ENCODE measurements at places on chromosomes 5 and 9.

DNA sequence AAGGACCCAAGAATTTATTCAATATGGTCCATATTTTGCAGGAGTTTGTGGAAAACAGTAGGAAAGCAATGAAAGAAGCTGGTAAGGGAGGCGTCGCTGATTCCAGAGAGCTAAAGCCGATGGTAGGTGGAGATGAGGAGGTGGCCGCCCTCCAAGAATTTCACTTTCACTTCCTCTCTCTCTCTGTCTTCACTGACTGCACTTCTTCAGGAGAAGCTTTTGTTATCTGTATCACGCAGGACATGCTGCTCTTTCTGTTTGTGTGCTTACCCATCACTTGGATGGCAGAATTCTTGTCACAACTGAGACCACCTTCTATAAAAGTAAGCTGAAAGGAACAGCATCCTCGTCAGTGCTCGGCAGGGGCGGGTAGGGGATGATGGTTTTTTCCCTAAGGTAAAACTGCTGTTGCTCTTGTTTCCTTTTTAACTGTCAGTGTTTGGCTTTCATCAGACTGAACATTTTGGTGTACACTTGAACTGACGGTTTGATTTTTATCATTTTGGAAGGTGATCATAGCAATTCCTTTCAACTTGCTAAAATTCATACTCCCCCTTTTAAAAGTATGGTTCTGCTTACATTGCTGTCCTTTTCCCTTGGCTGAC is 62.4 kb upstream of the FSD1L start:
- H3K27me3 ChIP-seq = no peaks in the 10 kb centered on the region
- H3K4me1 ChIP-seq = no peaks in the 10 kb centered on the region
- no peak overlapping the region for H3K27ac ChIP-seq
- no peaks in the 10 kb centered on the region for H3K36me3 ChIP-seq
- no peak for DNase-seq

DNA sequence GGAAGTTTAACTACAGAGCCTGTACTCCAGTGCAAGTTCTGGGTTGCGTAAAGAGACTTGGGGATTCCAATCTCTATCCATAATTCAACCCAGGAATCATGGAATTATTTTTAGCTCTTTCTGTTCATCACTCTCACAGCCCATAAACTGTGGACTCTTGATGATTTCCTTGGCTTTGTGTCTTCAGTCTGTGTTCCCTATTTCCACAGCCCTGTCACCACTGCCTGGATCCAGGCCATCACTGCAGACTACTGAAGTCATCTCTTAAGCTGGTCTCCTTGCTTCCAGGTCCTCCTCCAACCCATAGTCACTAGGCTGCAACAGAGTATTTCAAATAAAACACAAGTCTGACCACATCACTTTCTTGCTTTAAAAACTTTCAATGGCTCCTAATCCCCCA is 211.7 kb downstream of the PLK2 start:
- H3K4me1 ChIP-seq = no peaks in the 10 kb centered on the region
- no peaks in the 10 kb centered on the region for H3K27me3 ChIP-seq
- no peak overlapping the region for H3K27ac ChIP-seq

GRCh38 chr9:113220467-113221002 is 542 bp downstream of the FKBP15 start:
- H3K27me3 ChIP-seq = no peaks in the 10 kb centered on the region
- H3K4me1 ChIP-seq = peaks cover 4% of the 10 kb centered on the region
- peak overlapping the region; percentile 55 for H3K4me3 ChIP-seq

GRCh38 chr5:53831496-53831895 is 271.1 kb downstream of the NDUFS4 start:
- no peaks in the 10 kb centered on the region for H3K27me3 ChIP-seq
- H3K4me1 ChIP-seq = no peaks in the 10 kb centered on the region
- DNase-seq = no peak
- no peak overlapping the region for H3K27ac ChIP-seq

- no peaks in the 10 kb centered on the region for H3K36me3 ChIP-seq
- no peak overlapping the region for H3K4me3 ChIP-seq
- H3K27ac ChIP-seq = no peak overlapping the region
- H3K27me3 ChIP-seq = no peaks in the 10 kb centered on the region
- DNase-seq = no peak
- no peaks in the 10 kb centered on the region for H3K4me1 ChIP-seq
Observed at GRCh38 chr9:117869287-117869686, 165.1 kb downstream of the TLR4 start.

- H3K4me1 ChIP-seq = peaks cover 7% of the 10 kb centered on the region
- DNase-seq = no peak
- H3K27ac ChIP-seq = no peak overlapping the region
- H3K36me3 ChIP-seq = no peaks in the 10 kb centered on the region
- no peak overlapping the region for H3K4me3 ChIP-seq
Observed at GRCh38 chr9:5531101-5531882, 21.0 kb downstream of the PDCD1LG2 start.
